Activated CD4-positive, alpha-beta memory T cell treated with anti-CD3 and anti-CD28 coated beads for 36 hours (primary cell): ENCODE measurements at places on chromosomes 2 and 18. TPM values are rescaled to one million over a fixed set of nuclear protein-coding genes. Genes with fewer than 3 reads are reported as not detected.

DNA sequence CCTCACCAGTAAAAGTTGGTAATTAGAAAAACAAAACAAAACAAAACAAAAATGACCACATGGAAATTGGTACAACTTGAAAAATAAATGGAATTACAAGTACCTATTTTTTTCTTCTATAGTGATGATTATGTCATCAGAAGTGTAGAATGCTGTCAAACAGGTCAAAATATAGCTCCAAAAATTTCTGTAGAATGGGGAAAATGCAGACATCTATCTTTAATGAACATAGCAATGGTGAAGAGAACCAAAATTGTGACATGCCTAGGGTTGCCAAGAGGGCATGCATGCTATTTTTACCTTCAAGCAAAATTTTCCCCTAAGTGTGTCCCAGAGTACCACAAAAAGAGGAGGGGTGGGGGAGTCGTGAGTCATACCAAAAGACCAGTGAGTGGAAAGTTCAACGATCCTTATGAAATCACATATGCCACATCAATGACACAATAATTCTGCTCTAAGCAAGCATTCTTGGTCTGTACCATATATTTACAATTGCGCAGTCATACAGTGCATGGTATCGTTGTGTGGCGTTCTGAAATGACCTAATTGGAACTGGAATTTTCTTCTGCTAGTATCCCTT, 1436.4 kb downstream of the SUCLG1 start:
- no peak for DNase-seq

- no peak for DNase-seq
Measured at GRCh38 chr18:2091937-2092336, 479.4 kb downstream of the METTL4 start.

DNA sequence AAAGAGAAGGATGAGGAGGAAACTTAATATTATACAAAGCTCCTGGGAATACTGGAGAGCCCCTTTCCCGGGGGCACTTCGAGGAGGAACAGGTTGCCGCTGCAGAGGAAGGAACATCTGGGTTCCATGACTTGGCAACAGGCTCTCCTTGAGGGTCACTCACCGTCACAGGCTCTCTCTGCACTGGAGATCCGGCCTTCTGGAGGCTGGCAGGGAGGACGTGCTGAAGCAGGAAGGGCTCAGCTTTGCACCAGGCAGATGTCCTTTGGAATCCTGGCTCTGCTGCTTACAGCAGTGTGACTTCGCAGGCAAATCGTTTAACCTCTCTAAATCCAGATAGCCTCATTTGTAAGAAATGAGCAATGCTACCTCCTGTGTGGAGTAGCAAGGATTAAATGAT, 2.9 kb upstream of the DPYSL5 start:
- no peak for DNase-seq

- DNase-seq = peak; percentile 6
Measured at GRCh38 chr2:240131941-240132650, 4.0 kb downstream of the COPS9 start.

GRCh38 chr2:181570833-181571661, 85.9 kb downstream of the CERKL start:
- DNase-seq = no peak

- DNase-seq = no peak
Measured at GRCh38 chr2:169426069-169426663, 53.1 kb upstream of the BBS5 start.

GRCh38 chr18:23689616-23690504, 607 bp downstream of the LAMA3 start:
- DNase-seq = peak; percentile 23

CENPA gene
- 37.8 TPM for total RNA-seq

GRCh38 chr18:74947417-74947816, 261.5 kb downstream of the PTGR3 start:
- DNase-seq = no peak

GRCh38 chr2:240213476-240214421, 73.3 kb upstream of the OTOS start:
- DNase-seq = peak; percentile 3

- DNase-seq = no peak
Measured at GRCh38 chr18:68780802-68781635, 16.9 kb upstream of the CCDC102B start.

DNA sequence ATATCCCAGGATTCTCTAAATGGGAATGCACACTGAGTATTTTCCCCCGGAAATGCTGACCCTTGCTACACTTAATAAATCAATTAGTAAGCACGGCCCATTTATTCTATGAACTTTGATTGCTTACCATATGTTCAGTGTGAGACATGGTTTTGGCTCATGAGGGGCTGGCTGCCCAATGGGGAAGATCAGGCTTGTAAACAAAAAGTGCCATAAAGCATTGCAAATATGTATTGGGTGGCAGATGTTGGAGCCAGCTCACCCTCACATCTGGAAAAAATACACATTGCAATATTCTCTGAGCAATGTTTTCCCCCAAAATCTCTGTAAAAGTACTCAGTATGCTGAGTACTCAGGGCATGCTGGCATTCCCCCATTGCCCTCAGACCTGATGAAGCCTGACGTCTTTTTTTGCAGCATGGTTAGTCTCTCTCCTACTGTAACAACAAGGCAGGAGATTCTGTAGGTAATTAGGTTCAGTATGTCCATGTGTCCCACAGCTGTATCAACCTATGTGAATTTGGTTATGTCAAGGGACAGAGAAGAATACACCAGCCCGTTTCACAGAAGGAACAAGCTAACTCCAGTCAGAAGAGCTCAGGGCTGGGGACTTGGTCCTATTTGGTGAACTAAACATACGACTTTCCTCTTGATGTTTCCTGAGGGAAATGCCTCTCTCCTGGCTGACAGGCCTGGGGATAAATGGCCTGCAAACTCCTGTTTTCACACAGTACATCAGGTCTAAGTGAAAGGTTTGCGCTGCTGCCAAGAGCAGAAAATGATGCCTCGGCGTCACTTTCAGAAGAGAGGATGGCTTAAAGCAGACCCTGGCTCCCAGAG, 202.4 kb downstream of the INSIG2 start:
- no peak for DNase-seq

- no peak for DNase-seq
Measured at GRCh38 chr18:46485675-46486194, 171.3 kb downstream of the LOXHD1 start.

DNA sequence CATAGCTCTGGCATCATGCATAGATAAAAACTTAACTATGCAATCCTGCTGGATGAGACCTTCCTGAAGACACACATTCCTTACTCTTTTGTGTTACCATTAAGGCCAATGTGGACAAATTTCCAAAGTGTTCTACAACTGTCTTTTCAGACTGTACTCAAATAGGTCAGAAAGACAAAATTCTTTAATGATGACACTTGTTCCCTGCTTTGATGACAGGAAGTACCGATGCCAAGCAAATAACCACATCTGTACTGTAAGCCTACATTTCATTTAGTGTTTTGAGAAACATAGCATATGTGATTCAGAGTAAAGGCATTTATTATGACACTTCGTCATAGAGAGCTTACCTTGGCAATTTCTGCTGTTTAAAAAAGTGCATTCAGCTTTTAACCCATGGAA, 55.0 kb downstream of the PMAIP1 start:
- no peak for DNase-seq

ASXL2 gene
- total RNA-seq = 37.8 TPM

DNA sequence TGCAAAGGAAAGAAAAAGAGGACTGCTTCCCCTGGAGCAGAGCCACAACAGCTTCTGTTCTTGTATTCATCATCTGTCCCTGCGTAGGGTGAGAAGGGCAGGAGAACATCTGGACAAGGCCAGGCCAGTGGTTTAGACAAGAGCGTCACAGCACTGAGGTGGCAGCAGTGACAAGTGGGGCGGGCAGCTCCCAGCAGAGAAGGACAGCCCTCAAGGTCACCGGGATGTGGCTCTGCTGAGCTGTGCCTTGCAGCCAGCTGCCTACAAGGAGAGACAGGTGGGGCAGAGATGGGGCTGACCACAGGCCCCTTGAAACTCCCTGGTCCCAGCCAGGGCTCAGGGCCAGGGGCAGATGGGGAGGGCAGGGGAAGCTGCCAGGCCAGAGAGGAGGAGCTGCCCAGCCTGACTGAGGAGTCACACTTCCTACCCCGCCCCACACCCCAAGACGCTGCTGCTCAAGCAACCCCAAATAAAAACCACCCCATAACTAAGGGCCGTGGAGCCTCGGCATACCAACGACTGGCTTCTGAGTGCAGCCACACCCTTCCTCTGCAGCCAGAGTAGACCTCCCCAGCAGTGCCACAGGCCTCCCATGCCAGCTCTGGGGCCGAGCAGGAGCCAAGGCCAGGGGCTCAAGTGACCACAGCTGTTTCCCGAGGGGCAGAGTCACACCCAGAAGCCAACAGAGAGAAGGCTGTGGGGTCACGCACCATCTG, 5.4 kb downstream of the RAB11FIP5 start:
- no peak for DNase-seq

DNA sequence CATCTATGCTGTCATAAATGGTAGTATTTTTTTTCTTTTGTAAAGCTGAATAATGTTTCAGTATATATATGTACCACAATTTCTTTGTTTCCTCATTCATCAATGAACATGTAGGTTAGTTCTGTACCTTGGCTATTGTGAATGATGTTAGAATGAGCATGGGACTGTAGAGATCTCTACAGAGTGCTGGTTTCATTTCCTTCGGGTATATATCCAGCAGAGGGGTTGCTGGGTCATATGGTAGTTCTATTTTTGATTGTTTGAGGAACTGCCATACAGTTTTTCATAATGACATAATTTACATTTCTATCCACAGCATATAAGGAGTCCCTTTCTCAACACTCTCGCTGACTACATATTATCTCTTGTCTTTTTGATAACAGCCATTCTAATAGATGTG, 243.5 kb downstream of the CDH7 start:
- DNase-seq = no peak

- DNase-seq = no peak
Measured at GRCh38 chr2:156211318-156211717, 121.2 kb downstream of the NR4A2 start.

COMMD1 gene
- total RNA-seq = 33.0 TPM

CDH20 gene
- total RNA-seq = not detected

COL4A3 gene
- total RNA-seq = not detected

- DNase-seq = no peak
Measured at GRCh38 chr2:216711348-216711747, 16.0 kb upstream of the IGFBP5 start.

DNA sequence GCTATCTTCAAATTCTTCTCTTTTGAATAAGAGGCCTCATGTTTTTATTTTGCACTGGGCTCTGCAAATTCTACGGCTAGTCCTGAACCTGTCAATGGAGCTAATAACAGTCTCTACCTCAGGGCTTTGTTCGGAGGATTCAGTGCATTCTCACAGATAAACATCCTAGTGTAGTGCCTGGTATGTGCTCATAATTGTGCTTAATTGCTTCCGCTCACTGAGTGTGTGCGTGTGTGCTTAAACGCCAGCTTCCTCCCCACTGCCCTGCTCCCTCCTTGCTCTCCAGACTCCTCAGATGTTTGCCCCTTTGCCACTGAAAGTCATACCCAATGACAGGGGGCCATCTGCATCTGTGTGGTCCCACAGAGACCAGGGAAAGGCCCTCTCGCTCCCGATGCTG, 6.7 kb downstream of the GYPC start:
- DNase-seq = no peak

GRCh38 chr2:133490411-133490980, 77.8 kb downstream of the NCKAP5 start:
- no peak for DNase-seq

DNA sequence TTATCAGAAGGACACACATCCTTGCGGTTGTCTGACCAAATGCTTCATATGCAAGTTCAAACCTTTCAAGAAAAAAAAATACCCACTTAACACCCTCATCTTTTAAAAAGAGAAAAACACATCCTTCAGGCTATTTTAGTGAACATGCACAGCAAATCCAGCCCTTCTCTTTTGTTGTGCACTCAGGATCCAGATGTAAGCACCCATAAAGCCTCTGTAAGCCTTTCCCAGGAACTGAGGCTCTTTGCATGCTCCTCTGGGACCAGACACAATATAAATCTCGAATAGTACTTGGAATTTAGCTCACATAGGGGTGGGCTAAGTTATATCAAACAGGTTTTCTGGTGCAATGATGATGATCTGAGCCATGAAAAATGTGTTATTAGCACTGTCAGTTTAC, 308.8 kb upstream of the FAM98A start:
- no peak for DNase-seq

GRCh38 chr2:63772061-63772460, 69.6 kb upstream of the UGP2 start:
- no peak for DNase-seq

GPR35 gene
- total RNA-seq = 3.4 TPM

- no peak for DNase-seq
Measured at GRCh38 chr2:65464604-65465003, 32.2 kb upstream of the SPRED2 start.

DNA sequence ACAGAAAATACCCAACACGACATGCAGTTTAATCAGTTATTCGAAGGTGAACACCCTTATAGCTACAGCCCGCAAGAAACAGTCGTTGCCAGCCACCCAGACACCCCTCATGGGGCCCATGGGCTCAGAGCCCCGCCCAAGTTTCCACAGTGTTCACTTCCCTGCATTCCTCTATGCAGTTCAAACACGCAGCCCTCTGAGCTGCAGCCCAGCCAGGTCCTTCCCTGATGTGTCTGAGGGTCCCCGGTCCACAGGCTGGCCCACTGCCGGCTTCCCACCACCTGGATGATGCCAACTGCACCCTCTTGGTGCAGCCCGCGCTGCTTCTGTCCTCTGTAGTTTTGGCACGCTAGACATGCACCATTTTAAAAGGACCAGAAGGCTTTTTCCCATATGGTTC, 87.4 kb downstream of the ZNF516 start:
- DNase-seq = no peak

- DNase-seq = no peak
Measured at GRCh38 chr18:70148039-70148938, 57.2 kb downstream of the RTTN start.

TFPI gene
- total RNA-seq = not detected

DNA sequence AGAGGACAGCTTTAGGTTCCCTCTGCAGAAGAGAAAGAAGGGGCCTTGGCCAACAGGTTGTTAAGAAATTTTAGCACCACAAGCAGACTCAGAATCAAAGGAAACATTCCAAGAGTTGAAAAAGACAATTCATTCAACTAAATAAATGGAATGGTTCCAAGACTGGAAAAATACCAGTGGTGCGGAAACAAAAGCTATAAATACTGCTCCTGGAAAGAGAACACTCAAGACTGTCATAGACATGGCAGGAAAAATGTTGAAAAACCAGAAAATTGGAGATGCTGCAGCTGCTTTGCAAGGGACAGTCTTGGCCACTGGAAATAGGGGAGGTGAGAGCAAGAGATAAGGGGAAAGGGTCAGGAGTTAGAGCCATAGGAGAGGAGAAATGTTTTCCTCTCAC, 312.7 kb upstream of the CYRIA start:
- no peak for DNase-seq

NABP1 gene
- total RNA-seq = 65.4 TPM

SCYGR8 gene
- not detected for total RNA-seq

POTEC gene
- total RNA-seq = not detected

TRIM43 gene
- not detected for total RNA-seq

WDSUB1 gene
- total RNA-seq = 5.9 TPM

GRCh38 chr18:70582981-70583380, 294.1 kb downstream of the SOCS6 start:
- DNase-seq = no peak

CYP26B1 gene
- total RNA-seq = not detected

GRCh38 chr2:140023291-140023690, 1243.1 kb upstream of the NXPH2 start:
- no peak for DNase-seq

- no peak for DNase-seq
Measured at GRCh38 chr2:164504253-164504652, 117.0 kb downstream of the GRB14 start.

LYG2 gene
- total RNA-seq = not detected

- no peak for DNase-seq
Measured at GRCh38 chr2:1736045-1736444, 8.3 kb downstream of the PXDN start.
